Mammary epithelial cell (primary cell): ENCODE measurements at places on chromosomes 2 and 18. TPM values are rescaled to one million over a fixed set of nuclear protein-coding genes. Genes with fewer than 3 reads are reported as not detected.

The B3GNT7 gene
- 0.19 TPM for polyA plus RNA-seq

The SLC4A3 gene
- 11.2 TPM for polyA plus RNA-seq

The IL1R1 gene
- 6.9 TPM for polyA plus RNA-seq

The TEKT4 gene
- not detected for polyA plus RNA-seq
